Right hindlimb (tissue), 1 donor: ENCODE measurements at places on chromosomes 7 and 10.

GRCh38 chr10:11638055-11638698, 26.7 kb upstream of the USP6NL start:
- DNase-seq = no peak

DNA sequence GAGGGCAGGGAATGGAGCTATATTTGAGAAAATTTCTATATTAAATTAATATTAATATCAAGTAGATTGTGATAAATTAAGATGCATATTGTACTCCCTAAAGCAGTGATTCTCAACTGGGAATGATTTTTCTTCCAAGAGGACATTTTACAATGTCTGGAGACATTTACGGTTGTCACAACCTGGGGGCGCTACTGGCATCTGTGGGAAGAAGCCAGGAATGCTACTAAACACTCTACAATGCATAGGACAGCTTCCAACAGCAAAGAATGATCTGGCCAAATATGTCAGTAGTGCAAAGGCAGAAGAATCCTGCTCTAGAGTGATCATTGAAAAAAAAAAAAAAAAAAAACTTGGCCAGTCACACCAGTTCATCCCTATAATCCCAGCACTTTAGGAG, 100.0 kb downstream of the LSM5 start:
- DNase-seq = no peak

DNA sequence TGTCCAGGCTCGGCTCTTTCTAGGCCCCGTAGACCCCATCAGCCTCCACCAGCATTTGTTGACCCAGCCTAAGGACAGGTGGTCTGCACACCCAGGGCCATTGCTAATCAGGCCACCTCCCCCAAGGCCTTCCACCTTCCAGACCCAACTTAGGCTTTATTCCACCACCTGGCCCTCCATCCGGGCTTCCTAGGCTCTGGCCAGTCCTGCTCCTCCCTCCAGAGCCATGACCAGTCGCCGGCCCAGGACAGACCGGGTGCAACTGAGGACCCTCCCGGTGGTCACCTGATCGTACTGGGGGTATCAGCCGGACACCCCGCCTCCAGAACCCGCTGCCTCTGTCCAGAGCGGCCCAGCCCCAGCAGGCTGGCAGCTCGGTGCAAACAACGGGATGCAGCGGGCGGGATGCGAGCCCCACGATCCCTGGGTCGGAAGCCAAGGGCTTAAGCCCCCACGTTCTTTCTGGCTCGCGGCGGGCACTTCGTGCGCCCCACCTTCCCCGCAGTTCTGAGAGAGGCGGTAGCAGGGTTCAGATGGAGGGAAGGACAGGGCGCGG, 545 bp downstream of the NACAD start:
- DNase-seq = no peak

- no peak for DNase-seq
Observed at GRCh38 chr10:124294811-124295770, 123.6 kb downstream of the OAT start.

GRCh38 chr10:121121462-121121861, 270.3 kb downstream of the WDR11 start:
- no peak for DNase-seq

- DNase-seq = no peak
Observed at GRCh38 chr7:102255501-102255900, 31.2 kb upstream of the SH2B2 start.

GRCh38 chr7:77482015-77482414, 55.1 kb upstream of the PTPN12 start:
- DNase-seq = no peak

- peak; percentile 72 for DNase-seq
Observed at GRCh38 chr10:36515319-36515718, 610.1 kb upstream of the ANKRD30A start.

DNA sequence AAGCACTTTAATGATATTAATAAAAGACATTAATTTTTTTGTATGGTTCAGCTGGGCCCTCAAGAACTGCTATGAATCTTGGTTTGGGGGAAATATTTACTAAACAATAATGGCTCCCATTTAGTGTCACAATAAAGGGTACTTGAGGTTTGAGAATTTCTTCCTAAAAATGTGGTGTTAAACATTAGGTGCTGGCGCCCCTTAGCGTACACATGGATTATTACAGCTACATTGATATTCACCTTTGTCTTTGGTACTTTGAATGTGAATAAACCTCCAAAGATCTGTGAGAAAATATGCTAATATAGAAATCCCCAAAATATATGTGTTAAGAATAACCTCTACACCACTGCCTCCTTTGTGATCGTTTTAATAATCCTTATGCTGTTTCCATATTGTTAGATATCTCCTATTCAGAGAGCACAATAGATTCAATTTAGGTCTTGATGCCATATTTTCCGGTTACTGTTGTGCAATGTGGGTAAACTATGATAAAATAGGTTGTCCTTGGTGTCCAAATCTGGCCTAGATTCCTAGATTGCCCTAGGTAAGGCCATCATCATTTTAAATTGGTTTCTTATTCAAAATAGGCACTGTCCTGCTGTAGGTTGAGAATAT, 161.8 kb upstream of the CACNA2D1 start:
- no peak for DNase-seq

DNA sequence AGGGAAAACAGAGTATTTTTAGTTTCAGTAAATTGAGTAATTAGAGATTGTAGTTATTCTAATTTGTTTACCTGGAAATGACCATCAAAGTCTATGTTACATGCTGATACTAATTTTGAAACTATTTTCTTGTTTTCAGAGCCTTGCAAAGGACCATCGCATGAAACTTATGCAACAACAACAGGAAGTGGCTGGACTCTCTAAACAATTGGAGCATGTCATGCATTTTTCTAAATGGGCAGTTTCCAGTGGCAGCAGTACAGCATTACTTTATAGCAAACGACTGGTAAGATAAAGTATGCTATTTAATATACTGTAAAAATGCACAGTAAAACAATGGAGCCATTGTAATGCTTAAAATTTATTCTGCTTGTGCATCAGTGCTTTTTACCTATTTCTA, 78.5 kb downstream of the TRIM24 start:
- DNase-seq = no peak

GRCh38 chr7:17689361-17689902, 250.9 kb downstream of the SNX13 start:
- no peak for DNase-seq

DNA sequence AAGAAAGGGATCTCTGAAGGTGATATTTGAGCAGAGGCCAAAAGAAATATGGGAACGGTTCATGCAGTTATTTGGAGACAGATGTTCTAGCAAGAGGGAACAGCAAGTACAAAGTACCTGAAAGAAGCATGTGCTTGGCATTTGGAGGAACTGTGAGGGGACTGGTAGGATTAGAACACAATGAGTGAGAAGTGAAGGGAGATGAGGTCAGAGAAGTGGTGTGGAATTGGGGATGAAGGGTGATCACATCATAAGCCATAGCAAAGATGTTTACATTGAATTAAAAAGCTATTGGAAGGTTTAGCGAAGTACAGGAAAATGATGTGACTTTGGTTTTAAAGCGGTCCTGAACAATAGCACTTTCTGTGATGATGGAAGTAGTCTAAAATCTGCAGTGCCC, 402.4 kb upstream of the LRGUK start:
- no peak for DNase-seq

GRCh38 chr7:137687556-137688265, 159.1 kb downstream of the DGKI start:
- DNase-seq = no peak

- DNase-seq = no peak
Observed at GRCh38 chr7:147774461-147774860, 816.1 kb upstream of the C7orf33 start.

- no peak for DNase-seq
Observed at GRCh38 chr7:120915314-120916105, 35.1 kb upstream of the ING3 start.

- no peak for DNase-seq
Observed at GRCh38 chr7:21028186-21028585, 241.5 kb upstream of the SP8 start.

GRCh38 chr10:21300551-21300950, 224.9 kb downstream of the SKIDA1 start:
- no peak for DNase-seq

- no peak for DNase-seq
Observed at GRCh38 chr7:47601119-47601880, 19.4 kb upstream of the TNS3 start.

GRCh38 chr7:134435161-134435920, 23.6 kb downstream of the AKR1B1 start:
- DNase-seq = no peak

DNA sequence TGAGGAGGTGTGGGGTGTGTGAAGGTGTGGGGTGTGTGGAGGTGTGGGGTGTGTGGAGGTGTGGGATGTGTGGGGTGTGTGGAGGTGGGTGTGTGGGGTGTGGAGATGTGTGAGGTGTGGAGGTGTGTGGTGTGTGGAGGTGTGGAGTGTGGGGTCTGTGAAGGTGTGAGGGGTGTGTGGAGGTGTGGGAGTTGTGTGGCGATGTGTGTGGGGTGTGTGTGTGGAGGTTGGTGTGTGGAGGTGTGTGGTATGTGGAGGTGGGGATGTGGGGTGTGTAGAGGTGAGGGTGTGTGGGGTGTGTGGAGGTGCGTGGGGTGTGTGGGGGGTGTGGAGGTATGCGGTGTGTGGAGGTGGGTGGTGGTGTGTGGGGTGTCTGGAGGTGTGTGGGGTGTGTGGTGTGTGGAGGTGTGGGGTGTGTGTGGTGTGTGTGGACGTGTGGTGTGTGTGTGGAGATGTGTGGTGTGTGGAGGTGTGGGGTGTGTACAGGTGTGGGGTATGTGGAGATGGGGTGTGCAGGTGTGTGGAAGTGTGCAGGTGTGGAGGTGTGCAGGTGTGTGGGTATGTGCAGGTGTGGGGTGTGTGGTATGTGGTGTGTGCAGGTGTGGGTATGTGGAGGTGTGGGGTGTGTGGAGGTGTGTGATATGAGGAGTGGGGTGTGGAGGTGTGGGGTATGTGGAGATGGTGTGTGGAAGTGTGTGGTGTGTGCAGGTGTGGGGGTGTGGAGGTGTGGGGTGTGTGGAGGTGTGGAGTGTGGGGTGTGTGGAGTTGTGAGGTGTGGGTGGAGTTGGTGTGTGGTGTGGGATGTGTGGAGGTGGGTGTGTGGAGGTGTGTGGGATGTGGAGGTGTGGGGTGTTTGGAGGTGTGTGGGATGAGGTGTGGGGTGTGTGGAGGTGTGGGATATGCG, 34.5 kb downstream of the SPDYE17 start:
- peak; percentile 24 for DNase-seq

- DNase-seq = no peak
Observed at GRCh38 chr10:33229252-33229948, 105.1 kb downstream of the NRP1 start.

DNA sequence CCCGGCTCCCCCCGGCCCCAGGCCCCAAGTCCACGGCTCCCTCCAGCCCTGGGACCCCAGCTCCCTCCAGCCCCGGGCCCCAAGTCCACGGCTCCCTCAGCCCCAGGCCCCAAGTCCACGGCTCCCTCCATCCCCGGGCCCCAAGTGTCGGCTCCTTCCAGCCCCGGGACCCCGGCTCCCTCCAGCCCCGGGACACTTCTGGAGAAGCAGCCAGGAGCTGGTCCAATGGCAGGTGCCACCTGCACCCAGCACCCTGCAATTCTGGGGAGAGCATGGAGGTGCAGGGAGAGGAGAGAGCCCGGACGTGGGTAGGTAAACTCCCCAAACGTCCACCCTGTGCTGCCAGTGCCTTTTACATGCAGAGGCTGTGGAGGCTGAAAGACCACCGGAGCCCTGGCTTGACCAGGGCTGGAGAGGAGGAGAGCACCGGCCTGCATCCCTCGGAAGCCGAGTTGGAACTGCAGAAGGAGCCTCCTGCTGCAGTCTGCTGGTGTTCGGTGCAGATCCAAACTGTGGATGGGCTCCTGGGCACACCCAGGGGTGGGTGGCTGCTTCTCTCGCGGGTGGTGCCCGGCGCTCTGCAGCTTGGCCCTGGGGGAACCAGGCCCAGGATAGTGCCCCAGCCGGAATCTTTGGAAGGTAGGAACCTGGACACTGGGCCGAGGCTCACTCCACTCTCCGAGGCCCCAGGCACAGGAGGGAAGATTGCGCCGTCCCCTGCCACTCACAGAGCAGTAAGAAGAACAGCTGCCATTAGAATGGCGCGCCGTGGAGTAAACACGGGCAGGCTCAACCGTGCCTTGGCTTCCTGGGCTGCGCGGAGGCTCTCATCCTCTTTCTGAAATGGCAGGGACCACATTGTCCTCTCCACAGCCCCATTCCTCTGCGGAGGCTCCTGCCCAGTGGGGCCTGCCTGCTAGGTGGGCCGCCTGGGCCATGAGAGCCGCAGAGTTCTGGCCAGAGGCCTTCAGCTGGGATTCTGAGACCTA, 14.7 kb downstream of the SHH start:
- DNase-seq = no peak
